ENCODE measurements at places on chromosomes 4 and X. TPM values are rescaled to one million over a fixed set of nuclear protein-coding genes. Genes with fewer than 3 reads are reported as not detected.

GRCh38 chr4:125179727-125180126, 135.0 kb upstream of the FAT4 start:
- H3K27ac ChIP-seq: no peak overlapping the region
- no peaks in the 10 kb centered on the region for H3K36me3 ChIP-seq
- no peaks in the 10 kb centered on the region for H3K27me3 ChIP-seq
- no peak for DNase-seq

DNA sequence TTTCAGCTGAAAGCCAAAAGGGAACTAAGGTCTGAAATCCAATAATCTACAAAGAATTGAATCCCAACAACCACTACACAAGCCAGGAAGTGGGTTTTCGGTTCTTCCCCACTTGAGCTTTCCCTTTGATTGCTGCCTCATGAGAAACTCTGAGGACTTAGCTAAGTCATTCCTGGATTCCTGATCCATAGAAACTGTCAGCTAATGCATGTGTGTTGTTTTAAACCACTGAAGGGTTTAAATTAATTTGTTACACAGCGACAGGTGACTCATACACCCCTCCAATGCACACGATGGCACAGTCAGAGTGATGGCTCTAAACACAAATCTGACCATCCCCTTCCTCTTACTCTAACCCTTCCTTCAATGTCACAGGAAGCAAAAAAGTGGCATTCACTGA, 282.9 kb downstream of the RAB28 start:
- H3K27ac ChIP-seq: no peak overlapping the region
- no peaks in the 10 kb centered on the region for H3K4me1 ChIP-seq

GRCh38 chrX:77298296-77298695, 148.9 kb upstream of the FGF16 start:
- no peaks in the 10 kb centered on the region for H3K27me3 ChIP-seq
- no peaks in the 10 kb centered on the region for H3K4me1 ChIP-seq
- H3K4me3 ChIP-seq: no peak overlapping the region
- H3K27ac ChIP-seq: no peak overlapping the region
- no peak for DNase-seq

GRCh38 chr4:185424905-185425646, 688 bp downstream of the UFSP2 start:
- H3K4me1 ChIP-seq: peaks cover 7% of the 10 kb centered on the region
- H3K27me3 ChIP-seq: no peaks in the 10 kb centered on the region
- no peak for DNase-seq
- H3K36me3 ChIP-seq: peaks cover 2% of the 10 kb centered on the region
- H3K27ac ChIP-seq: peak overlapping the region; percentile 97
- peak overlapping the region; percentile 66 for H3K4me3 ChIP-seq

GRCh38 chr4:125317525-125317877, 2.7 kb downstream of the FAT4 start:
- H3K4me3 ChIP-seq: peak overlapping the region; percentile 87
- DNase-seq: peak; percentile 29
- H3K4me1 ChIP-seq: no peaks in the 10 kb centered on the region

DNA sequence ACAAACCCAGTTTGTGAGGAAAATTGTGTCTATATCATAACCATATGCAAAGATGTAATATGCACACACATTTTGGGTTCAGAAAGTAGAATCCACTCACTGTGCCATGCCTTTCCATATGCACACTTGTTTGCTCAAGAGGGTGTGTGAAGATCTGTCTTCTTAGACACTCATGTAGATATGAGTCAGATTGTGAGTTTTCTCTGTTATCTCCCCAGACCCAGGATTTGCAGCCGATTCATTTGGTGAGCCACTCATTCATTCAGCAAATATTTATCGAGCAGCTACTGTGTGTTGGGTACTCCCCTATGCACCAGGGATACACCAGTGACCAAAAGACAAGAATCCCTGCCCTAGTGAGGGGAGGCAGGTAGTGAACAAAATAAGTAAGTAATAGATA, 81.5 kb downstream of the CLCN5 start:
- no peak overlapping the region for H3K27ac ChIP-seq
- no peaks in the 10 kb centered on the region for H3K4me1 ChIP-seq
- H3K36me3 ChIP-seq: no peaks in the 10 kb centered on the region
- H3K27me3 ChIP-seq: no peaks in the 10 kb centered on the region

GRCh38 chr4:90951037-90951436, 823.8 kb downstream of the CCSER1 start:
- H3K4me3 ChIP-seq: no peak overlapping the region
- no peaks in the 10 kb centered on the region for H3K36me3 ChIP-seq
- H3K4me1 ChIP-seq: no peaks in the 10 kb centered on the region

GRCh38 chrX:154735695-154736393, 15.0 kb downstream of the GAB3 start:
- H3K27ac ChIP-seq: peak overlapping the region; percentile 58
- no peak for DNase-seq
- no peak overlapping the region for H3K4me3 ChIP-seq

- no peaks in the 10 kb centered on the region for H3K36me3 ChIP-seq
- no peak for DNase-seq
- no peaks in the 10 kb centered on the region for H3K4me1 ChIP-seq
- no peak overlapping the region for H3K27ac ChIP-seq
Observed at GRCh38 chr4:109321232-109321631, 18.8 kb upstream of the COL25A1 start.

- H3K4me1 ChIP-seq: no peaks in the 10 kb centered on the region
- no peaks in the 10 kb centered on the region for H3K36me3 ChIP-seq
- no peaks in the 10 kb centered on the region for H3K27me3 ChIP-seq
- no peak overlapping the region for H3K4me3 ChIP-seq
- no peak overlapping the region for H3K27ac ChIP-seq
Observed at GRCh38 chr4:25060241-25060962, 29.7 kb upstream of the LGI2 start.

DNA sequence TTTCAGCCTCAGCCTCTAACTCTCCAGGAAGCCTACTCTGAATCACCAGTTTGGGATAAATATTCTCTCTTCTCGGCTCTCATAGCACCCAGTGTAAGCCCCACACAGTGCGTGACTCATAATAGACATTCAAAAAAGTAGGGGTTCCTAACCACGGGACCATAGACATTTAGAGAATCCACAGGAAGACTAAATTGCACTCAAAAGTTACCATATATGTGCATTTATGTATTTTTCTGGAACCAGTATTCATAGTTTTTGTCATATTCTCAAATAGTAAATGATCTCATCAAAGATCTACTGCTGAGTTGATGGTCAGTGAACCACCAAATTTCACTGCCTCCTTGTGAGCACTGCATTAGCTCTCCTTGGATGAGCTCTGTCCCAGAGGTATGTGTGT, 625.7 kb downstream of the SMARCA1 start:
- DNase-seq: no peak
- H3K27ac ChIP-seq: no peak overlapping the region
- H3K4me3 ChIP-seq: no peak overlapping the region
- no peaks in the 10 kb centered on the region for H3K4me1 ChIP-seq

DNA sequence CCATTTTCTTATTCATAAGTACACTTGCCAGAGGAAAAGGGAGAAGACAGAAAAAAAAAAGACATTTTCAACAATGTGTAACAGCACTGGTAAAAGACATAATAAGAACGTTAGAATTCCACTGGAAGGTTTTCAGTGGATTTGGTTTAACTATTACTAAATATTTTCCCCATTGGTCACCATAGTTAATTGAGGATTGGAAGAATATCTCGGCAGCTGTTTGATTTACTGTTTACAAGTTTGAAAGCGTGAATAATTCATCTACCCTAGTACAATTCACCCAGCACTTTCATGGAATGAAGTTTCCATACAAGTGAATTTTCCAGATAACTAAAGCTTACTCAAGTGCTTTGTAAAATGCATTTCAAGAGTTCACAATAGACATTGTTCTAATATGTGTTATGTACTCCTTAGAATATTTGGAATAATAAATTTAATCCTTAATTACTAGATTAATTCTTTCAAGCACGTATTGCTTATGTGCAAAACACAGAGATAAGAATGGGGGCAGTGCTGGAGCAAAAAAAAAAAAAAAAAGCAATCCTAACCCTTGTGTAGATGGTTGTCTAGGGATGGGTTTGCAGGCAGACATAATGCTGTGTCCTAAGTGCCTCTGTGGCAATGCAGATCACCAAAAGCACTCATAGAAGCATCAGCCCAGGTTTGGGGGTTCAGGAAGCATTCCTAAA, 57.1 kb downstream of the ENPEP start:
- H3K4me3 ChIP-seq: no peak overlapping the region
- no peaks in the 10 kb centered on the region for H3K27me3 ChIP-seq
- no peaks in the 10 kb centered on the region for H3K36me3 ChIP-seq
- no peak for DNase-seq
- no peaks in the 10 kb centered on the region for H3K4me1 ChIP-seq

GRCh38 chrX:16076834-16077233, 46.5 kb upstream of the GRPR start:
- H3K27ac ChIP-seq: no peak overlapping the region
- H3K27me3 ChIP-seq: no peaks in the 10 kb centered on the region
- no peaks in the 10 kb centered on the region for H3K36me3 ChIP-seq
- H3K4me1 ChIP-seq: no peaks in the 10 kb centered on the region
- DNase-seq: no peak

DNA sequence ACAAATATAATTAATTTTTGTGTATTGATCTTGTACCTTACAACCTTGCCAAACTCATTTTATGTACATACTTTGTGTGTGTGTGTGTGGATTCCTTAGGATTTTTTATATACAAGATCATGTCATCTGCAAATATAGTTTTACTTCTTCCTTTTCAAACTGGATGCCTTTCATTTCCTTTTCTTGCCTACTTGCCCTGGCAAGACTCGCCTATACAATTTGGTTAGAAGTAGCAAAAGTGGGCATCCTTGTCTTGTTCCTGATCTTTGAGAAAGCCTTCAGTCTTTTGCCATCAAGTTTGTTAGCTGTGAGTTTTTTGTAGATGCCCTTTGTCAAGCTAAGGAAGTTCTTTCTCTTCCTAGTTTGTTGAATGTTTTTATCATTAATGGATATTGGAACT, 30.5 kb downstream of the RUFY3 start:
- H3K27ac ChIP-seq: no peak overlapping the region
- DNase-seq: no peak
- H3K27me3 ChIP-seq: no peaks in the 10 kb centered on the region
- H3K4me1 ChIP-seq: no peaks in the 10 kb centered on the region
- H3K4me3 ChIP-seq: no peak overlapping the region

- no peaks in the 10 kb centered on the region for H3K36me3 ChIP-seq
- no peaks in the 10 kb centered on the region for H3K4me1 ChIP-seq
- H3K27ac ChIP-seq: no peak overlapping the region
- H3K27me3 ChIP-seq: peaks cover 4% of the 10 kb centered on the region
Observed at GRCh38 chr4:184100297-184100885, 117.3 kb downstream of the ENPP6 start.

GRCh38 chr4:78937837-78938236, 1.4 kb downstream of the PAQR3 start:
- H3K27me3 ChIP-seq: no peaks in the 10 kb centered on the region
- no peaks in the 10 kb centered on the region for H3K36me3 ChIP-seq
- H3K27ac ChIP-seq: no peak overlapping the region
- peaks cover 10% of the 10 kb centered on the region for H3K4me1 ChIP-seq
- DNase-seq: no peak
- no peak overlapping the region for H3K4me3 ChIP-seq

DNA sequence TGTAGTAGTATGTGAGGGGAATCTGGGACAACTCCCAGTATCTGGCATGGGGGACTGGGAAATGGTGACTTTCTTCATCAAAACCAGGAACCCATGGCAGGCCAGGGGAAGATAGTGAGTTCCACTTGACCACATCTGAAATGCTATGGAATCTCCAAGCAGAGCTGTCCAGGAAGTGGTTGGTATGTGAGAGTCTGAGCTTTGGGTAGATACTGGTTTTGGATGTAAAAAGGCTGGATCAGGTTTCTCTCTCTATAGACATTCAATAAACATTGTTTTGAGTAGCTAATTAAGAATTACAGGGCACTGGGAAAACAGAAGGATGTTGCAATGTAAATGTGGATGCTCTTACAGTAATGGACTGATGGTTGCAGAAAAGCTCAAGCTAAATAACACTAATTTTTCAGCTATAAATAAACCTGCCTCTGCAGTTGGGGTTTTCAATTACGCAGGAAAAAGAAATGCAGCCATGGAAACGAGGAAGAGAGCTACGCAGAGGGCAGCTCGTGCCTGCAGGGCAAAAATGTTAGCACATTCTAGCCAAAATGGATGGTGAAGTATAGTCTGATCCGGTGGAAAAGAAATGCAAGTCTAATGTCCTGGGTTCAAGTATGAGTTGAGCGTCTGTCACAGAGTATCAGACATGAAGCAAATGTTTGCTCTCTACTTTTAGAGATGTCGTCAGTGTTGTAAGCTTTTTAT, 13.4 kb upstream of the CHRNA9 start:
- no peaks in the 10 kb centered on the region for H3K36me3 ChIP-seq
- no peak overlapping the region for H3K27ac ChIP-seq
- H3K4me3 ChIP-seq: no peak overlapping the region
- peaks cover 26% of the 10 kb centered on the region for H3K4me1 ChIP-seq
- no peak for DNase-seq

DNA sequence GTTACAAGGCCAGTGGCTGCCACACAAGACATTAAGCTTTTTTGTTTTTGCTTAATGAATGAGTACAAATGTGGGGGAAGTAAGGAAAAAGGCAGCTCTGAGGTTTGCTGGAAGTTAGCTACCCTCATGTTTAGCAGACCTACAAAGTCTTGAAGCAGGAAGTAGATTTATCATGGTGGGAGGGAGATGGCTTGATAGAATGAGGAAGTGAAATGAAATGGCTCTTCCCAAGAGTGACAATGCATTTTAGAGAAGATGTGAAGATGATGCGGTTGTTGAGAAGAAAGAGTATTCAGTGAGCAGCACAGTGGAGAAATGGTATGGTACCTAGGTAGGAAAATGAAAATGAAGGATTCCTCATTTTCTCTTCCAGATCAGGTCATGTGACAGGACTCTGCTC, 108.0 kb downstream of the SLIT2 start:
- H3K36me3 ChIP-seq: no peaks in the 10 kb centered on the region
- H3K27ac ChIP-seq: no peak overlapping the region
- no peak for DNase-seq
- no peaks in the 10 kb centered on the region for H3K27me3 ChIP-seq
- H3K4me1 ChIP-seq: no peaks in the 10 kb centered on the region
- no peak overlapping the region for H3K4me3 ChIP-seq

DNA sequence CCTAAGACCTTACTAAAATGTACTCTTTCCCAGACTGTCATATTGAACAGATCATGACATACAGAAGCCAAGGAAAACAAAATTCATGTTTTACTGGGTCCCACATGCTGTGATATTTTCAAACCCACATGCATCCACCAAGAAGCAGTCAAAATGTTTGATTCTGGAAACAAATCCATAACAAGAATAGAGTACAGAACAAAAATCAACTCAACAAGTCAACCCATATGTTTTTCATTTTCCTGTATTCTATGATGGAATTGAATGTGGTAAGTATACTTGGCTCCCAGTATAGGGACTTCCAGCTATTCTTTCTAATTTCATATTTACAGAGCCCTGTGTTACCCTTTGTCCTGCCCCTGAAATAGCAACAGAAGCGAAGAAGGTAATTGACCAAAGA, 106.8 kb downstream of the COL25A1 start:
- H3K4me1 ChIP-seq: no peaks in the 10 kb centered on the region
- no peaks in the 10 kb centered on the region for H3K27me3 ChIP-seq
- no peak overlapping the region for H3K27ac ChIP-seq
- H3K4me3 ChIP-seq: no peak overlapping the region

The MAGEA12 gene
- polyA plus RNA-seq: not detected

The IDH3G gene
- 80.0 TPM for polyA plus RNA-seq

The HSFX2 gene
- polyA plus RNA-seq: 0.49 TPM

The NXF2B gene
- 0.09 TPM for polyA plus RNA-seq

The HOPX gene
- 8.6 TPM for polyA plus RNA-seq

The NLGN4X gene
- 4.7 TPM for polyA plus RNA-seq

The COL4A6 gene
- polyA plus RNA-seq: not detected

Measured in small intestine (tissue), 16 donors.